ENCODE measurements at places on chromosomes 13 and 19. TPM values are rescaled to one million over a fixed set of nuclear protein-coding genes. Genes with fewer than 3 reads are reported as not detected.

PCSK4 gene
- total RNA-seq = 10.4 TPM

ADPRHL1 gene
- 2.8 TPM for total RNA-seq

CLEC4G gene
- total RNA-seq = not detected

DNA sequence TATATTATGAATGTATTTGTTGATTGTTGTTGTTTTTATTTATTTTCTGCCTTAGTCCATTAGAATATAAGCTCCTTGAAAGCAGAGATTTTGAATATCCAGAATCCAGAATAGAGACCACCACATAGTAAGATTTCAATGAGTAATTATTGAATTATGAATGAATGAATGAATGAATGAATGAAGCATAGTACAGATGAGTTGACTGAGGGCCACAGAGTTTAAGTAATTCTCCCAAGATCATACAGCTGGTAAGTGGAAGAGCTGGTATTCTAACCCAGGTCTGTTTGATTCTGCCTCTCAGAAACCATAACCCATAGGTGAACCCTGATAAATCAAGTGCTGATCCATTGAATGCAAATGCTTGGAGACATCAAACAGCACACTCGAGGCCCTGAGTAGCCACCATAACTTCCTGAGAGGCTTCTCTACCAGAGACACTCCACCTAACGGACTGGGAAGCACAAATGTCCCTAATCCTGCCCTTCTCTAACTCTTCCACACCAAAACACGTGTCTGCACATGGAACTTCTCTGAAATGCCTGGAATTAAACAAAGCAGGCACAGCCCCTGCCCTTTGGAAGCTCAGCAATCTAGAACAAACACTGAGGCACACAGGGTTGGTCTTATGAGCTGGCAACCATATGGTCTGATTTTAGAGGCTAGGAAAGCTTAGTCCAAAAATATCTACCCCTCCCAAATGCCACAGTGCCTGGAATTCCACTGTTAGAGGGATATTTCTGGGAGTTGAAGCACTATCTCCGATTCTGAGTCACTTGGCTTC lies 190.1 kb downstream of the FOXO1 start:
- no peaks in the 10 kb centered on the region for H3K27me3 ChIP-seq
- no peak overlapping the region for H3K27ac ChIP-seq
- H3K4me3 ChIP-seq = no peak overlapping the region
- no peak for DNase-seq
- peaks cover 40% of the 10 kb centered on the region for H3K4me1 ChIP-seq

ACOD1 gene
- total RNA-seq = not detected

Data from neural crest cell (in vitro differentiated cells).